ENCODE measurements at places on chromosomes 3 and 15. TPM values are rescaled to one million over a fixed set of nuclear protein-coding genes. Genes with fewer than 3 reads are reported as not detected.

The KCNMB2 gene
- total RNA-seq: not detected

DNA sequence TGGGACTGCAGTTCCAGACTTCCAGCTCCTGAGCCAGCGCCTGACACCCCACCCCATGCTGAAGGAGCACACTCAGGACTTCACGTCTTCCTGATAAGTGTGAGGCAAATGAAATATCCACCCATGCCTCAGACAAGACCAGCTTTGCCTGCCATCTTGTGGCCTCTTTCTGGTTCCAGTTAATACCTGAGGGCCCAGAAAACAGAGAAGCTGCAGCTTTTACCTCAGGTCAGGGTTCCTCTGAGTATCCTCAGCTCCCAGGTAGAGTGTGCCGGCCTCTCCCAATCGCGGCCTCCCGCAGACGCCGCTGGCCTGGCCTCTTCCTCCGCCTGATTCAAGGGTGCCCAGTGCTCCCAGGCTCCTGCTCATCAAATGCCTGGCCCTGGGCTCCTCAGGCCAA, 5.1 kb upstream of the KLHL6 start:
- H3K4me1 ChIP-seq: peaks cover 19% of the 10 kb centered on the region
- no peak overlapping the region for H3K4me3 ChIP-seq
- no peaks in the 10 kb centered on the region for H3K27me3 ChIP-seq
- no peak for DNase-seq
- no peak overlapping the region for H3K27ac ChIP-seq

The REC114 gene
- total RNA-seq: not detected

DNA sequence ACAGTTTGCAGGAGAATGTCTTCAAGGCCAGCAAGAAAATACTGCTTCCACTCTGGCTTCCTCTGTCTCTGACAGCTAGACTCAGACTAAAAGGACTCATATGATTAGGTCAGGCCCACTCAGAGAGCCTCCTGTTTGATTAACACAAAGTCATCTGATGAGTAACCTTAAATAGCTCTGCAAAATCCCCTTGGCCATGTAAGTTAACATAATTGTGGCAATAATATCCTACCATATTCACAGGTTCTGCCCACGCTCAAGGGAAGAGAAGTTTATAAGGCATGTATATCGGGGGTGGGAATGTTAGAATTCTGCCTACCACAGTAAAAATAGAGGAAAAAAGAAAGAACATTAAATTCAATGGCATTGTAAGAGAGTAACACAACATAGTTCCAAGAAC, 20.6 kb upstream of the HHATL start:
- no peaks in the 10 kb centered on the region for H3K4me1 ChIP-seq
- no peak for DNase-seq
- peaks cover 7% of the 10 kb centered on the region for H3K27me3 ChIP-seq
- H3K36me3 ChIP-seq: no peaks in the 10 kb centered on the region
- no peak overlapping the region for H3K27ac ChIP-seq
- no peak overlapping the region for H3K4me3 ChIP-seq

GRCh38 chr3:8559351-8559750, 57.7 kb downstream of the LMCD1 start:
- no peaks in the 10 kb centered on the region for H3K4me1 ChIP-seq
- no peaks in the 10 kb centered on the region for H3K36me3 ChIP-seq

The MYH15 gene
- total RNA-seq: 0.14 TPM

GRCh38 chr3:15092686-15093085, 6.3 kb downstream of the RBSN start:
- H3K4me3 ChIP-seq: no peak overlapping the region
- H3K27ac ChIP-seq: no peak overlapping the region
- peaks cover 11% of the 10 kb centered on the region for H3K36me3 ChIP-seq
- peaks cover under 1% of the 10 kb centered on the region for H3K27me3 ChIP-seq

The MKRN3 gene
- 1.0 TPM for total RNA-seq

GRCh38 chr15:91549581-91549980, 303.9 kb upstream of the SLCO3A1 start:
- H3K4me3 ChIP-seq: no peak overlapping the region
- H3K27ac ChIP-seq: no peak overlapping the region
- DNase-seq: no peak
- no peaks in the 10 kb centered on the region for H3K4me1 ChIP-seq
- no peaks in the 10 kb centered on the region for H3K36me3 ChIP-seq

DNA sequence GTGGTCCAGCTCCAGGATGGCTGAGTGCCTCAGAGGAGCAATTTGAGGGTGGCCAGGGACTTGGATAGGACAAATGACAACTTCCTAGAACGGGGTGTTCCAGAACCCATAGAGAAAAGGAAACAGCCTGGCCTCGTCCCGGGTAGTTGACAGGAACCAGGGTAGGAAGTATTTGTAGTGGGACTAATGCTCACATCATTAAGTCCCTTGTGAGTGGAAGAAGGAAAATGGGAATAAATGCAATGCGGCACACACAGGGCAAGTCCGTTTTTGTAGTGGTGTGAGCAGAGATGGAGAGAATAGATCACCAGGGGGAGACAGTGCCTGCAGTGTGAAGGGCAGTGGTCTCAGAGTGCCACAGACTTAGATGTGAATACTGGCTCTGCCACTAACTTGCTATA, 19.6 kb downstream of the TIMP4 start:
- H3K27ac ChIP-seq: no peak overlapping the region
- no peak overlapping the region for H3K4me3 ChIP-seq
- peaks cover 3% of the 10 kb centered on the region for H3K4me1 ChIP-seq
- no peaks in the 10 kb centered on the region for H3K27me3 ChIP-seq
- H3K36me3 ChIP-seq: no peaks in the 10 kb centered on the region

The NEIL1 gene
- total RNA-seq: 7.3 TPM

The LRRC15 gene
- not detected for total RNA-seq

The POMGNT2 gene
- 12.1 TPM for total RNA-seq

- no peaks in the 10 kb centered on the region for H3K27me3 ChIP-seq
- peaks cover 30% of the 10 kb centered on the region for H3K36me3 ChIP-seq
- DNase-seq: no peak
- H3K27ac ChIP-seq: peak overlapping the region; percentile 43
Observed at GRCh38 chr15:40407330-40407990, 1.9 kb downstream of the IVD start.

DNA sequence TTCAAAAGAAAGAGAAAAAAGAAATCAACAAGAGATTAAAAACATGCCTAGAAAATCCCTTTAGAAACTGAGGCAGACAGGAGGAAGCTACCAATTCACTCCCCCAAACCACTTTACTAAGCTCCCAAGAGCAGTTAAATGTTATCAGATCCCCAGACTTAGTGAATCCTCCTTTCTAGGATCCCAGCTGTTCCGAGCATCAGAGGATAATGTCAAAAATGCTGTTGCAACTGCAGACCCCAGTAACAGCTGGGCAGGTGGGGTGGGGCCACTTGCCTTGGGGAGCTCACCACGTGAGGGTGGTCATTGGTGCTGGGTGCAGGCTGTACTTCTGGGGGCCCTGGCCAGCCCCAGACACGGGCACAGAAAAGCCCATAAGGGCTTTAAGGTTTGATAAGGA, 9.1 kb downstream of the POMGNT2 start:
- H3K4me1 ChIP-seq: peaks cover 3% of the 10 kb centered on the region
- no peak overlapping the region for H3K4me3 ChIP-seq
- H3K36me3 ChIP-seq: peaks cover 1% of the 10 kb centered on the region
- no peak for DNase-seq
- H3K27ac ChIP-seq: no peak overlapping the region

The SUCNR1 gene
- not detected for total RNA-seq

The TRPM1 gene
- total RNA-seq: not detected

DNA sequence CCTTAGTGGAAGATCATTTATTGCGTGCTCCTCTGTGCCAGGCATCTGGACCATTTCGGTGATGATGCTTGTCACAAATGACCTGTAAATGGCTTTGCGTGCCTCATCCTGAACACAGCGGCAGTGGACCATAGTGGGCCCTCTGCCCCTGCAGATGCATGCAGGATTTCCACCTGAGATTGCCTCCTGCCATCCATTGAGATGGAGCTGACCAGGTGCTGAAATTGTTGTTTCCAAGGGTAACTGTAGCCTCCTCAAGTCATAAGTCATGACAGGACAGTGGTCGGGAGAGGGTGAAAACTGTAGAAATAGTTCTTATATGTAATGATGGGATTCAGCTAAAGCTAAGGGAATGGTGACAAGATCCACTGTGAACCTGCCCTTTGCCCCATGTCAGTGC, 35.5 kb downstream of the CLSTN2 start:
- no peaks in the 10 kb centered on the region for H3K36me3 ChIP-seq
- DNase-seq: no peak
- no peak overlapping the region for H3K27ac ChIP-seq

DNA sequence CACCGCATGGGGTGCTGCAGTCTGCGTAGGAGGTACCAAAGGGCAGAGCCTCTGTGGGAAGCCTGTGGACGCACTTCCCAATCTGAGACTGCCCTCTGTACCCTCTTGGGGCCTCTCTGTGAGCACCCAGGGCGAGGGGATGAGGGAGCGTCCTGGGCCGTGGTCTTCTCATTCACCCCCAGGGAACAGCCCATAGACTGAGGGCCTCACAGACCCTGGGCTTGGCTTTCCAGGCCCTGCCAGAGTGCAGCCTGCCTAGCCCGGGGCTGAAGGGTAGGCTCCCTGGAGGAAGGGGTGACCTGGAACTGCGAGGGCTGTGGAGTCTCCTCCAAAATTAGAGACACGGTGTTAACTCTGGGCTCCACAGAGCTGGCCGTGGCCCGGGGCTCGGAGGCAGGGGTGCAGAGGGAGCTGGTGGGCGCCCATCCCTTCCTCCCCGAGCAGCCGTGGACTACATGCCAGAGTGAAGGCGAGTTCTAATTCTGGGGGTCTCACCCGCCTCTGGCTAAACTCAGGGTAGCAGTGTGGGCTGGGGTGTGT, 468 bp upstream of the SPTBN5 start:
- H3K4me3 ChIP-seq: peak overlapping the region; percentile 22
- peaks cover 3% of the 10 kb centered on the region for H3K36me3 ChIP-seq
- no peaks in the 10 kb centered on the region for H3K27me3 ChIP-seq
- H3K27ac ChIP-seq: peak overlapping the region; percentile 64
- H3K4me1 ChIP-seq: peaks cover 13% of the 10 kb centered on the region
- DNase-seq: no peak

DNA sequence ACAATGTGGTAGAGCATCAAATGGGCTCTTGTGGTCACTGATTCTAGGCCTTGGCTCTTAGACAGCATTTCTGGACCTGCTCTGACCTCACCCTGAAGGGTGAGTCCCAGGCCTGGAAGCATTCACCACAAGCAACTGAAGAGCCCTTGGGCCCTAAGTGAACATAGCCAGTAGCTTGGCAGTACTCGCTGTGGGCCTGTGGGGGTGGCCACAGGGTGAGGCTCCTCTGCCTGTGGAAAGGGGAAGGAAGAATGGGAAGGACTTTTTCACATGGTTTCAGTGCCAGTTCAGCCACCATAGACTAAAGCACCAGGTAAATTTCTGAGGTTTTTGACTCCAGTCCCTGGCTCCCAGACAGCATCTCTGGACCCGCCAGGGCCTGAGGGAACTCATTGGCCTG, 5.1 kb upstream of the ZSCAN2 start:
- H3K27me3 ChIP-seq: no peaks in the 10 kb centered on the region
- peaks cover 40% of the 10 kb centered on the region for H3K4me1 ChIP-seq
- no peak for DNase-seq
- H3K36me3 ChIP-seq: no peaks in the 10 kb centered on the region

GRCh38 chr3:49158792-49159191, 7.3 kb downstream of the CCDC71 start:
- DNase-seq: no peak
- H3K27me3 ChIP-seq: no peaks in the 10 kb centered on the region
- H3K27ac ChIP-seq: no peak overlapping the region
- no peak overlapping the region for H3K4me3 ChIP-seq
- peaks cover 17% of the 10 kb centered on the region for H3K4me1 ChIP-seq

DNA sequence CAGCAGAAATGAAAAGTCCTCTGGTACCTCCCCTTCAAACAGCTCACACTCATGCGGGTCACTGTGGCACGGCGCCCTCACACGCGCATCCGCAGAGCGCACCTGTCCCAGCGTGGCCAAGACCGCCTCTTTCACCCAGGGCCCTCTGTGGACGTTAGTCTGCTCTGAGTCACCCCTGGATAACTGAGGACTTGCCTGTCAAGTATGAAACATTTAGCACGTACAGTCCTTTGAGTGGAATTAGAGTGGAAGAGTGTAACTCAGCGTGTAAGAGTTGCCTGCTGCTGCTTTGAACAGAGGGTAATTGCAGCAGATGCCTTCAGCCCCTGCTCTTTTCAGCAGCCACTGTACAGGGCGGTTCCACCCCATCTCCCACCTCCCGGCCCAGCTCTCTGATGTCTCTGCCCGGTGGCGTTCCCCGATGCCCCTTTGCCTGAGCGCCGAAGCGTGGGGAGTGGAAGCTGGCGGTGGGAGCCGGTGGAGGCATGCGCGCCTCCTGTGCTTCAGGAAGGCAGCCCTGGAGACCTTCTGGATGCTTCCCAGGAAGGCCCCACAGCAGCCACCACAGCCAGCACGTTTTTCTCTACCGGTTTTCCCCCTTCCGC, 23.0 kb downstream of the CPN2 start:
- no peak overlapping the region for H3K4me3 ChIP-seq
- H3K4me1 ChIP-seq: no peaks in the 10 kb centered on the region
- DNase-seq: no peak
- H3K27ac ChIP-seq: no peak overlapping the region

The TEX9 gene
- total RNA-seq: 1.6 TPM

The CEP152 gene
- total RNA-seq: 27.2 TPM

GRCh38 chr3:24161841-24162240, 216.8 kb downstream of the NR1D2 start:
- no peak overlapping the region for H3K4me3 ChIP-seq
- DNase-seq: no peak
- H3K36me3 ChIP-seq: no peaks in the 10 kb centered on the region
- peaks cover 23% of the 10 kb centered on the region for H3K27me3 ChIP-seq
- H3K27ac ChIP-seq: no peak overlapping the region

- no peak overlapping the region for H3K4me3 ChIP-seq
- no peak for DNase-seq
- no peak overlapping the region for H3K27ac ChIP-seq
- peaks cover 7% of the 10 kb centered on the region for H3K36me3 ChIP-seq
- no peaks in the 10 kb centered on the region for H3K27me3 ChIP-seq
Observed at GRCh38 chr3:115160295-115160694, 13.2 kb upstream of the ZBTB20 start.

DNA sequence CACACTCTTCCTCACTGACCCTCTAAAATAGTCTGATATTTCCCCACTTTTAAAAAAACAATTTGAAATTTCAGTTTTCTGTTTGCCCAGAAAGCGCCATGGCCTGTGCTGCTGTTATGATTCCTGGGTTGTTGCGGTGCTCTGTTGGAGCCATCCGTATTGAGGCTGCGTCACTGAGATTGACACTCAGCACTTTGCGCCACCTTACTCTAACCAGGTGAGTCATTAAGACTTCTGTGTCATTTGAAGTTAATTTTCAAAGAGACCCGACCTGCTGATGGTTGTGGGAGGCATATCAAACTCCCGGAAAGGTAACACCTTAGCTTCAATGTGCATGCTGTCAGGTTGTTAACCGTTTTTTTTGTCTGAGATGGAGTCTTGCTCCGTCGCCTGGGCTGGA, 5.8 kb downstream of the OXNAD1 start:
- no peaks in the 10 kb centered on the region for H3K27me3 ChIP-seq
- no peak overlapping the region for H3K4me3 ChIP-seq
- H3K27ac ChIP-seq: no peak overlapping the region
- peaks cover 21% of the 10 kb centered on the region for H3K4me1 ChIP-seq
- peaks cover 21% of the 10 kb centered on the region for H3K36me3 ChIP-seq

GRCh38 chr15:29945943-29946596, 123.8 kb upstream of the TJP1 start:
- H3K36me3 ChIP-seq: no peaks in the 10 kb centered on the region
- no peak overlapping the region for H3K27ac ChIP-seq
- H3K4me1 ChIP-seq: no peaks in the 10 kb centered on the region
- peaks cover 9% of the 10 kb centered on the region for H3K27me3 ChIP-seq
- no peak overlapping the region for H3K4me3 ChIP-seq
- no peak for DNase-seq

GRCh38 chr15:40146037-40146436, 14.8 kb upstream of the BUB1B start:
- peaks cover 3% of the 10 kb centered on the region for H3K27me3 ChIP-seq
- H3K4me3 ChIP-seq: no peak overlapping the region
- DNase-seq: no peak
- H3K4me1 ChIP-seq: no peaks in the 10 kb centered on the region
- no peak overlapping the region for H3K27ac ChIP-seq
- H3K36me3 ChIP-seq: no peaks in the 10 kb centered on the region
